ENCODE measurements at places on chromosomes 1 and 21. TPM values are rescaled to one million over a fixed set of nuclear protein-coding genes. Genes with fewer than 3 reads are reported as not detected.

The LDLRAD2 gene
- under 0.01 TPM for total RNA-seq

The BNIPL gene
- under 0.01 TPM for total RNA-seq

The WDR47 gene
- total RNA-seq: 19.9 TPM

The DUSP23 gene
- total RNA-seq: 145 TPM

The C1QB gene
- not detected for total RNA-seq
